Inflammatory macrophage treated with lipopolysaccharide for 4 hours (primary cell): ENCODE measurements at places on chromosomes 6 and 20.
A peak's percentile ranks its signal among the peaks of the same experiment; 100 is the strongest.

DNA sequence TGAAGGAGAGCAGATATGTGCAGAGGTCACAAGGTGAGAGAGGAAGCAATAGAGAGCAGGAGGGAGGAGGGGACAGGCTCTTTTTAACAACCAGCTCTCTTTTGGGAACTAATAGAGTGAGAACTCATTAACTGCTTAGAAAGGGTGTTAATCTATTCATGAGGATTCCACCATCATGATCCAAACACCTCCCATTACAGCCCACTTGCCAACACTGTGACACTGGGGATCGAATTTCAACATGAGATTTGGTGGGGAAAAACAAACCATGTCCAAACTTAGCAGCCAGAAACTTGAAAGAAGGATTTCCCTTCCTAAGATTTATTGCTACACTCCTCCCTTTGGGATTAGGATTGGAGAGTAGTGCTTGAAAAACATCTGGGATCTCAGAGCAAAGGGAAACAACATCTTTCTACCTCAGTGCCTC lies 135.5 kb upstream of the PLCB4 start:
- no peak for DNase-seq

DNA sequence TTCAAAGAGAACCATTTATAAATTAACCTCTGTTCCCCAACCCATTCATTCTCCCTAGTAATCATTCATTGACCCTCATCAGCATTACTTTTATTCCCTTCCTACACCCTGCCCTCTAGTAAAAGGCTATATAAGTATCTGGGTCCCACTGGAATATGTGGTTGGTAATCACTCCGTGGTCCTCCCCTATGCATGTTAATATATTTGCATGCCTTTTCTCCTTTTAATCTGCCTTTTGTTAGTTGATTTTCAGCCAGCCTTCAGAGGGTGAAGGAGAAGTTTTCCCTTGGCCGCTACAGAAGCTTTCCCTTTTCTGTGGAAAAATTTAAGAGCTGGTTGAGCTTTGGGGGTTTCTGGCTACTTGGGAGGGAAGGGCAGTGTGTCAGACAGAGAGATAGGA lies 585.6 kb downstream of the UTRN start:
- DNase-seq: no peak

DNA sequence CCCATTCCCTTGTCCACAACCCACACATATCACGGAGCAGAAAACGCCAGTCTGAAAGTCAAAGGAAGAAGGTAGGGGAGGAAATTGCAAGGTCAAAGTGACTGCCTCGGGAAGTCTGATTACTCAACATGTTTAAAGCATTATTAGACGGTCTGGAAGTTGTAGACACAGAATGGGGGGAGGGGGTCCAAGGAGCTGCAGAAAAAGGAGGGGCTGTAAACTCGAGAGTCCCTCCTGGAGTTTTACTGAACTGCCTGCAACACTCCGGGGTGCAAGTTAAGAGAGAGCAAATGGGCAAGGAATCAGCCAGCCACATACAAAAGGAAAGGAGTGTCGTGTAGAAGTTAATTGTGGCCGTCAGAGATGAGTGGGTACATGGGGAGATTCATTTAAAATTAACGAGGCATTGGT lies 417.7 kb upstream of the JARID2 start:
- peak; percentile 17 for DNase-seq

GRCh38 chr6:166936079-166936787 lies 20.1 kb downstream of the RNASET2 start:
- peak; percentile 37 for DNase-seq

- DNase-seq: no peak
Observed at GRCh38 chr20:35398660-35399144, 13.1 kb downstream of the UQCC1 start.
